ENCODE measurements at places on chromosomes 3 and 15. TPM values are rescaled to one million over a fixed set of nuclear protein-coding genes. Genes with fewer than 3 reads are reported as not detected.

GRCh38 chr15:51982770-51983103, 11.2 kb upstream of the LEO1 start:
- DNase-seq = no peak

CYP8B1 gene
- 1.1 TPM for polyA plus RNA-seq

DNA sequence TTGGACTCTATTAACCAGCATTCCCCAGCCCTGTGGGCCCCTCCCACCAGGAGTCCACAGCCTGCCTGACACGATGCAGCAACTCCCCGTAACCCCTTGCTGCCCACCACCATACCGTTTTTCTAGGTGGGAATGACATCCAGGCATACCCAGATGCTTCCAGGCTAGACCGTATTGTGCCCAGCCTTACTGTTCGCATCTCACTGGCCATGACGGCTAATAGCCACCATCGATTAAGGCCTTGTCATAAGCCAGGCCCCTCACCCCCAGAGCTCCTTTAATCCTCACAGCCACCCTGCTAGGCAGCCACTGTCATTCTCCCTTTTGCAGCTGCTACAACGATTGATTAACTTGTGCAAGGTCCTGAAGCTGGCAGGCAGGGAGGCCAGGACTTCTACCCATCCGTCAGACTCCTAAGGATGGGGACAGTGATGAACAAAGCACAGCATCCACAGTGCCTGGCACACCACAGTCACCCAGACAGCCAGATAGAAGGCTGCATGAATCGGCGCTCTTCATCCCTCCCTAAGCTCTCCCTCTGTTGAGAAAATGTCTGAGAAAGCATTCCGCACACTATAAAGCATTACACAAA, 60.0 kb upstream of the FLNB start:
- DNase-seq = no peak

DNA sequence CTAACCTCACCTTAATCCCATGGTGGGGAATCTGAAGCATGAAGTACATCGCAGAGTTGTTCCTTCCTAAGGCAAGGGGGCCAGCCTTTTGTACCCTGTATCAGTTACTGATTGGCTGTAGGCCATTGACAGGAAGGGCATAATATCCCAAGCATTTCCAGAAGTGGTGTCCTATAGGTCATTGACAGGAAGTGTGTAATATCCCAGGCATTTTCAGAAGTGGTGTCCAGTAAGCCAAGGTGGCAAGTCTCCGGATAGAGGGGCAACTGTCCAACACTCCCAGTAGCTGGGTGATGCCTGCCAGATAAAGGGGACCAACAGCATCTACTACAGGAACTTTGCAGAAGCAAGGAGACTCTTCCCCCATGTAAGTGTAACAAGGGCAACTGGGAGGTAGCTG, 52.1 kb upstream of the MYRIP start:
- DNase-seq = no peak

- DNase-seq = peak; percentile 76
Observed at GRCh38 chr3:194730365-194730764, 44.7 kb downstream of the FAM43A start.

- DNase-seq = no peak
Observed at GRCh38 chr3:86126552-86126951, 864.4 kb downstream of the VGLL3 start.

DNA sequence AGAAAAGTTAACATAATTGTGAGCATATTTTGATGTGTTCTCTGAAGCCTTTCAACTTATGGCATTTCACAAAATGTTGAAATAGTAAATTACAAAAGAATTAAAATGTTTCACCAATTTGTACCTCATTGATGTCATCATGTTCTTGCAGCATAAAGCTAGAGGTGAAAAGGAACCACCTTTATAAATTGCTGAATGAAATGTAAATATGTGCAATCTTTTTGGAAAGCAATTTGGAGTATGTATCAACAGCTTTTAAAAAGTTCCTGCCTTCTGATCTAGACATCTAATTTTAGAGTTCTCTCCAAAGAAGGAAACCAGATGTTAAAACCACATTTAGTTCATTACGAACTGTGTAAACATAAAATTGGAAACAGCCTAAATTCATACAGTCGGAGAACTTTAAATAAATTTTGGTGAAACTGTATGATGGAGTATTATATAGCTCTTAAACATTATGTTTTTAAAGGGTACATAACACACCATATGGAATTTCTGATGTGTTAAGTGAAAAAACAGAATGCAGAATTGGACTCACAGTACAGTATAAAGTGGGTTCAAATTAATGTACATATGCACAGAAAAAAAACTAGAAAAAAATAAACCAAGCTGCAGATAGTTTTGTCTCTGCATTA, 311.2 kb upstream of the NAALADL2 start:
- DNase-seq = no peak

CPEB1 gene
- 0.91 TPM for polyA plus RNA-seq

GRCh38 chr3:178785961-178786360, 249.7 kb downstream of the KCNMB2 start:
- DNase-seq = no peak

DNA sequence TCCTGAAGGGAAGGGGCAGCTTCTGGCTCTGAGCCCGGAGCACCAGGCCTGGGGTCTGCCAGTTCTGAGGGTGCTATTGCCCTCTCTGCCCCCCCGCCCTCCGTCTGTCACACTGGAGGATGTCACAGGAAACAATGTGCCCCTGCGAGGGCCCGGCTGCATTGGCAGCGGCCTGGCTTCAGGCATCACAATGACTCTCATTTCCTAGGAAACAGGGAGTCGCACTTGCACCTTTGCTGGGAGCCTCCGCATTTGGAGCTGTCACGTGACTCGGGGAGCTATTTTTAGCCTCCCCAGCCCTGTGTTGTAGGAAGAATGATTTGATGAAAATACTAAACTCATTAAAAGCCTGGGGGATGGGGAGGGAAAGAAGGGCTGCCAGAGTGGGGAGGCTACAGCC, 518.9 kb downstream of the SHQ1 start:
- DNase-seq = peak; percentile 73

DNA sequence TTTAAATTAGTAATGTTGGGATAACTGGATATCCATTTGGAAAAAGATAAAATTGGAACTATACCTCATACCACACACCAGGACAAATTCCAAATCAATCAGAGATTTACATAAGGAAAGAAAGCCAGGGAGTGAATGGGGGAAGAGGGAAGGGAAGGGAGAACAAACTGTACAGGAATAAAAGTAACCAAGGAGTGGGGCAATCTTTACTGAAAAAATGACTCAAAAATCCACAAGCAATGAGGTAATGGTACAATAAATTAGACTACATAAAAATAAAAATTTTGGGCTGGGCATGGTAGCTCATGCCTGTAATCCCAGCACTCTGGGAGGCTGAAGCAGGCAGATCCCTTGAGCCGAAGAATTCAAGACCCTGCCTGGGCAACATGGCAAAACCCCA, 82.6 kb downstream of the MLH1 start:
- no peak for DNase-seq

KLHL40 gene
- polyA plus RNA-seq = not detected

PTPRG gene
- polyA plus RNA-seq = 42.4 TPM

DNA sequence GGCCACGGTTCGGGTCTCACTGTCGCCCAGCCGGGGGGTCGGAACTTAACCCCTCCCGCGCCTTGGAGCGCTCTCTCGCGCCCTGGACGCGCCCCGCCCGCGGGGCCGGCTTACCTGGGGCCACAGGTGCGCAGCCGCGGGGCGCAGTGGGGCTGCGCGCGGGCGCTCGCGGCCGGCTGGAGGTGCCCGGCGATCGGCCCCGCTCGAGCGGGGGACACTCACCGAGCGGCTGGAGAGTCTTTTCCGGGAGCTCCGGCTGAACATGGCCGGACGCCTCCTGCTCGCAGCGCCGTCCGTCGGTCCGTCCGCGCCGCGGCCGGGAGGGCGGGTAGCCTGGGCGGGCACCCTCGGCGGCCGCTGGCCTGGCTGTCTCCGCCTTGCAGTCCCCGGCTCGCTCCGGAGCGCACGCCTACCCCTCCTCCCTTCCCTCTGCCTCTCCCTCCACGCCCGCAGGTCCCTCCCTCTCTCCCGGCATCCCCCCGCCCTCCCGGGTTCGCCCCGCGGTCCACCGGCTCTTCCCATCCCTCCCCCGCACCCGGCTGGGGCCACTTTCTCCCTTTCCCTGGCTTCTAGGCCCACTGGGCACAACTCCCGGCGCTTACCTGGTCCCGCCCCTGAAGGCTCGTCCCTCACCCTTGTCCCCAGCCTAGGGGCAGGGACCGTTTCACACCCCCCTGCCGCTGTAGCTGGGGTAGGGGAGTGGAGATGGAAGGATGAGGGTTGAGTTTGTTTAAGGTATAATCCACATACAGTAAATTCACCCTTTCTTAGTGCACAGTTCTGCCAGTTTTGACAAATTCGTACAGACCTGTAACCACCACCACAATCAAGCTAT, 220.1 kb upstream of the PRICKLE2 start:
- DNase-seq = peak; percentile 68

- no peak for DNase-seq
Observed at GRCh38 chr15:69531665-69532027, 79.0 kb downstream of the RPLP1 start.

IQCB1 gene
- polyA plus RNA-seq = 34.8 TPM

PRICKLE2 gene
- polyA plus RNA-seq = 20.8 TPM

- DNase-seq = no peak
Observed at GRCh38 chr3:23422517-23422851, 219.4 kb downstream of the UBE2E2 start.

ERICH6 gene
- polyA plus RNA-seq = 1.3 TPM

SSUH2 gene
- 4.3 TPM for polyA plus RNA-seq

STRIT1 gene
- polyA plus RNA-seq = 2.8 TPM

DNA sequence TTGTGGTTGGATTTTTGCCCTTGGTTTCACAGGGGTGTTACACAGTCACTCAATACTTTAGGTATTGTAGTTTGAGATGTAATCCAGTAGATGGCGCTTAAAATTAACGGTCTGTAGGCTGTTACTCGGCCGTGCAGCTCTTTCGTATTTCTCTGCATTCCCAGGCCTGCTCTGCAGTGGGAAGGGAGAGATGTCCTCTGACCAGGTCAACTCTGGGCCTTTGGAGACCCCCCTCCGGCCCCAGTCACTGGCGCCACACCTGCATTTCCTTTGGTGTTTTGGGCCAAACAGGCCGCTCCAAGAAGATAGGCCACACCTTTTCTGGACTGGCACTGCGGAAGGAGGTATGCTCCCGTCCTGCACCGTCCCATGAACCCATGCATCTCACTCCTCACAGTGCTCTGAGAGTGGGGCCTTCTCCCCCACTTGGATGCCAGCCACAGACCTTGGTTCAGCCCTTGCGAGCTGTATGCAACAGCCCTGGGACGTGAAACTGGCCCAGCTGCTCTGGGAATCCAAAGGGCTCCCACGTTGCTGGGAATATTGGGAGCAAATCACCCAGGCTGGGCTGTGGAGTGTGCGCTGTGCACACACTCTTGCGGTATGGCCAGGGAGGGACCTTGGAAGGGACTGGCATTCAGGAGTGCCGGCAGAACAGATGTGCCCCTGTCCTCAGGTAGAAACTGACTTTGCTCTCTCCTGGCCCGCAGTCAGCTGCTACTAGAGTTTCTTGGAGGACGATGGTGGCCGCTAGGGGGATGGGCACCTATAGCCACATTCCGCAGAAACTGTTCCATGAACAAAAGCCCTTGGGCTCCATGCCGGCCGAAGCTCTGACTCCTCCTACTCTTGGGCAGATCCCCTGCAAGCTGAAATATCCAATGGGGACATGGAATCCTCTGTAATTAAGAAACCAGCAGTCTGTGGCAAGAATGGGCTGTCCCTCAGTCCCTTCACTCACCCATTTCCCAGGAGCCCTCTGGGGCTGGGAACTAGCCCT, 410.5 kb upstream of the CADM2 start:
- no peak for DNase-seq

DNA sequence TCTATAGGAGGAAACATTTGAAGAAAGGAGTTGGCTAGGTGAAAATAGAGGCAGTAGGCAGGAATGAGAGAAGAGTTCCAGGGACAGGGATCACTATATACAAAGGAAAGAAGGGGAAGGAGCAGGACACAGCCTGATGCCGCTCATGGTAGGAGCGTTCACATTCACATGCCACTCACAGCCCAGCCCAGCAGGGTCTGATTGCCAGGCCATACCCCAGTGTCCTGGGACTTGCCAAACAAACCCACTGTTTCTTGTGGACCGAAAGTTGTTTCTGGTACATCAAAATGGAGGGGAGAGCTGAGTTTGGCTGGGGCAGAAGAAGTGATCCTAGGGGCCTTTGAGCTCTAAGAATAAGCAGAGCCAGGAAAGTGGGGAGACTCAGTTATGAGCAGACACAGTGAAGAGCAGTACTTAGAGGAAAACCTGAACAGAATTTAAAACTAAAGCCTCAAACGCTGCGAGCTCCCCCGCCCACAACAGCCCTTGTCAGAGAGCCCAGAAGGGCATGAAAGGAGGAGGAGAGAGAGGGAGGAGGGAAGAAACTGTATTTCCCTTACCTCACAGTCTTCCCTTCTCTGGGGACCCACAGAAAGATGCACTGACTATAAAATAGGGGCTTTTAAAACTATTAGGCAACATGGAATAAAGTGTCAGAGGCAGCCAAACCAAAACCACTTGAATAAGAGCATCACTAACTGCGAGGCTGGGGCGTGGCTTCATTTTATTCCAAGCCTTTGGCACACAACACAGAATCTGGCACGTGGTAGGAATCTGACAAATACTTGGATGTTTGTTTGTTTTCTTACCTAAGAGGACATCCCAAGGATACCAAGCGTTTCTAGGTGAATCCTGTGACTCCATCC, 129.0 kb downstream of the RPL22L1 start:
- DNase-seq = no peak

DNA sequence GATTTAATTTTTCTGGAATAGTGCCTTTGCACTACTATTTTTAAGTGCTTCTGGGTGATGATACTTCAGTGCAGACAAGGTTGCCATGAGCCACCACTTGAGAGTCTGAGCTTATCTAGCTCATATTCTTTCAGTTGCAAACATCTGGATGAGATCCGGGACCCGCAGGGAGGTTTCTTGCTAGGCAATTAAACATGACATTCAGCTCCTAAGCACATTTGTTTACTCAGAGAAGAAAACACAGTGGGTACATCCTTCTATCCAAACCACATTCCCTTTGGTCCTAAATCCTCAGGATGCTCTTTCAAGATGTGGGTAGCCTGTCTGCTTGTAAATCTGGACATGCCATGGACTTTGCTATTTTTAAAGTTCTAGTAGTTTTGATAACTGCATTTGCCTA, 12.0 kb downstream of the PLSCR1 start:
- no peak for DNase-seq

WDR93 gene
- 2.3 TPM for polyA plus RNA-seq

GRCh38 chr3:105944721-105945120, 75.9 kb upstream of the CBLB start:
- no peak for DNase-seq

DNA sequence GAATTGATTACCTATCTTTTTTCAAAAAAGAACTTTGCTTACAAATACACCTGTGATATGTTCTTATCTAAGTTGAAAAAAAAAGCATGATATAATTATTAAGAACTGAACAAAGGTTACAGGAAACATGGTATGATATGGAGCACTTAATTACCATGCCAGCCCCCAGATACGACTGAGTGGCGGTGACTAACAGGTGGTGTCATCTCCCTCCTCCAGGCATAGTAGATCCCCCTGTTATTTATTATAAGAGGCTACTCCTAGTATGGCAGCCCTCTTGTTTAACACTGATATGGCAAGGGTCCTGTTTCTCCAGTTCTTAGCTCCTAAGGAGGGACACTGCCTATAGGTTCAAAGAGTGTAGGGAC, 31.0 kb upstream of the TM4SF4 start:
- DNase-seq = no peak

CSPG4 gene
- polyA plus RNA-seq = 8.6 TPM

All from left renal pelvis (tissue), 4 donors.